ENCODE measurements at places on chromosomes 4 and X.

GRCh38 chrX:96704629-96705028, 20.0 kb downstream of the DIAPH2 start:
- DNase-seq = no peak

GRCh38 chr4:86974551-86974994, 39.8 kb downstream of the AFF1 start:
- no peak for DNase-seq

DNA sequence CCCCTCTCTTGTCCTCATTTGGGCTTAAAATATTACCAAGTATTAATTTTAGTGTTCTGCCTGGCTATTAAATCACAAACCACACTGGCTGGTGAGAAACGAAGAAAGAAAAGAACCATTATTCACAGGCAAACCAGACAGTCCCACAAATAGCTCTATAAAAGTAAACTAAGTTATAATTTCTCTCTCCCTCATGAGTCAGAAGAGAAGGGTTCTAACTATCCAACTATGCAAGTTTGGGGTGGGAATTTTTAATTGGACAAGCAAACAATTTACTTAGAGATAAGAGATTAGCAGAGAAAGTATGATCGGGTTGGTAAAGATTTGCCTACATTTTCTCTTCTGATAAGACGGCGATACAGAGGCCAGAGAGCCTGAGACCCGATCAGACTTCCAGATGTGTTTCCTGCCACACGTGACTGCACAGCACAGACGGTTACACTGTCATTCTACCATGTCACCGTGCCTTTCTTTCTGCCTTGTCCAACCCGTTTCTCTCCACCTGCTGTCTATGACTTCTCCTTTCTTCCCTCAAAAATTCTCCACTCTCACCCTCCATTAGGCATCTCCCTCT, 52.3 kb downstream of the MEPE start:
- DNase-seq = no peak

GRCh38 chr4:159383562-159383931, 280.7 kb downstream of the RAPGEF2 start:
- no peak for DNase-seq

DNA sequence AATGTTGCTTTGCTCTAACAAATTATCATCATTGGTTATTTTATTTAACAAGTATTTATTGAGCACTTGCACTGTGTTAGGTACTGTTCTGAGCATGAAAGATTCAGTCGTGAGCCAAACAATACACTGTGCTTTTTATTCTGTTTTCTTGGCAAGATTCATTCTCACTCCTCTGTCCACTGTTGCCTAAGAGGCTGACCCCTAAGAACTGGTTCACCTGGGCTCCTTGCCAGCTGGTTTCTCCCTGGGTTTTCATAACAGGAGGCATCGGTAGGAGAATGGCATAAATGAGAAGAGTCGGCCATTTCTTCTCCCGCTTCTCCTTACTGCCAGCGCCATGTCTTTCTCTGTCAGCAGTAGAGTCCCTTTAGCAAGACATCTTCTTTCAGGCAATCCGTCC, 243.7 kb upstream of the DIAPH2 start:
- no peak for DNase-seq

DNA sequence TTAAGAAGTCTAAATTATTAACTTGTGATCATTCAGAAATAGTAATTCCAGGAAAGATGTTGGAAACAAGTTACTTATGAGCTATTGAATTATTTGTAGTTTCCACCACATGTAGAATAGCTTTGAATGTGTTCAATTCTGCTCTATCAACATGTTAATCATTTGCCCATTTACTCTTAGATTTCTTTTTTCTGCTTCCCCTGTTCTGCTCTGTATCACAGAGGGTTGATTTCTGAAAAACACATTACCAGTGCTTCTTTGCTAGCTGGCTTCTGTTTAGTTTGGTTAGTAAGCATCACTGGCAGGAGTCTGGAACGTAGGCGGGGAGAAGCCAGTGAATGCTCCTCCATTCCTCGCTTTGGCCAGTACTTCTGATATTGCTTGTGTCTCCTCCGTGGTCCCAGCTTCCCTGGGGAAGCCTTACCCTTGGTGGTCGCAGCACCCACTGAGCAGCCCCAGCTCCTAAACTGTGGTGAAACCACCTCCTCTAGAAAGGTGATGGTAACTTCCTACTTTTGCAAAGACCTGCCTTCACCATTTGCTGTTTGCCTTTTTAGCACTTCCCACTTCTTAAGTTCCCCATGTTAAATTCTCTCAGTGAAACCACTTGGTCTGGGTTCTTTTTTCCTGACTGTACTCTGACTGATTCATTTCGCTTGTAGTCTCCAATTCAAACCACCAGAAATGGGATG, 40.3 kb upstream of the GALNT7 start:
- DNase-seq = no peak

GRCh38 chr4:148052448-148052847, 320.6 kb downstream of the ARHGAP10 start:
- DNase-seq = no peak
